ENCODE measurements at places on chromosomes 6 and 20.

DNA sequence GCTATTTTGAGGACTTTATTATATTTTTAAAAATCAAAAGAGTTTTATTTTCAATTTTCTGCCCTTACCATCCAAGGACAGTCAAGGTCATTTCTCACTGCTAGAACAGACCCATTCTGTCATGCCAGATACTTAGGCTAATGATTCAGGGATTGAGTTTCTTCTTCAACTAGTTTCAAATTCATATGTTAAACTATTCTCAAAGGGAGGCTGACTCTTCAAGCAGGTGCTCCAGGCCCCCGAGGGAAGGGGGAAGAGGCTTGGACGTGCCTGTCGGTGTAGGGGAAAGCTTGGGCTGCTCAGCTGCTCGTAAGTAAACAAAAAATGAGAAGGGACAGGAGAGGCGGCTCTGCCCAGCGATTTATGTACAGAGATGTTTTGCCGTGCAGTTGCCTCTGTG lies 69.4 kb upstream of the MYLIP start:
- DNase-seq, result no peak

GRCh38 chr6:15573384-15573783 lies 89.4 kb downstream of the DTNBP1 start:
- DNase-seq, result no peak

GRCh38 chr20:46021361-46022359 lies 7.4 kb upstream of the SLC12A5 start:
- DNase-seq, result peak; percentile 90

DNA sequence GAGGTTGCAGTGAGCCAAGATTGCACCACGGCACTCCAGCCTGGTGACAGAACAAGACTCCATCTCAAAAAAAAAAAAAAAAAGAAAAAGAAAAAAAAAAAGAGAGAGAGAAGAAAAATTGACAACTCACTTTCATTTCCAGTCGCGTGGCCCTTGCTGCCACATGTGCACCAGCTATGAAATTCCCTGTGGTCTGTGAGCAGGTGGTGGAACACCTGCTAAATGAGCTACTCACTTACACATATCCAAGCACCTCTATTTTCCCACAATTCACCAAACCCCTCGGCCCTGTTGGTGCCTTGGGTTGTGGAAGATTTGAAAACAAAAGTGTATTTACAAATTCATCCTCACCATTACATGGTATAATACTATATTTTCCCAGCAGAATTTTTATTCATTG lies 105.2 kb upstream of the ASF1A start:
- no peak for DNase-seq

DNA sequence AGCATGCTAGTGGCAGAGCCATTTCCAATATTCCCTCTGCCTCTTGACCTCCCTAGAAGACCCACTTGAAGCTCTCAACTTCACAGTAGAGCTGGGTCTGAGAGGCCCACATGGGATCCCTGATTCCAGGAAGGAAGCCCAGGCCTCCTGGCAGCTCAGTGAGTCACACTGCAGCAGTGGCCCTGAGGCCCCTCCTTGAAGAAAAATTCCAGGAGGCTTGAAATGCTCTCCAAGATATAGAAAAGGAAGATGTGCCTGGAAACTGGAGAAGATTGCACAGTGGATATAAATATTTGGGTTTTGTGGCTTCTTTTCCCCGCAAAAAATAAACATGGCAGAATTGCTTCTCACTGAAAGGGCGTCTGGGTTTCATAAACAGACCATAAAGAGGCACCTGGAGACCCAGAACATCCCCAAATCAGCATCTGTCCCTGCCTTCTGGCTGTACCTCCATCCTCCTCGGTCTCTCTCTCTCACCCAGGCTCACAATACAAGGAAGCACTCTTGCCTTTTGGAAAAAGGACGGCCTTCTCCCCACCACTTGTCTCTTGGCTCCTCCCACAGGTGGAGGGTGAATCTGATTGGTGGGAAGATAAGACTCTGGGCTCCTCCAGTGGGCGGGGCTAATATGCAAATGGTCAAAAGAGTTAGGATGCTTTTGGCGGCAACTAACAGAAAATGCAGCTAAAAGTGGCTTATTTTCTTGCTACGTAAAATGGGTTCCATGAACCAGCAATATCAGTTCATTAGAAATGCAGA lies 200.0 kb upstream of the SULF2 start:
- no peak for DNase-seq

- DNase-seq, result no peak
These were observed 1.2 kb upstream of the PHACTR2 start for GRCh38 chr6:143676437-143677045.

GRCh38 chr20:47727170-47727880 lies 58.0 kb downstream of the SULF2 start:
- DNase-seq, result peak; percentile 58

- DNase-seq, result no peak
These were observed 274.7 kb downstream of the CDKAL1 start for GRCh38 chr6:20808924-20809323.

- DNase-seq, result no peak
These were observed 67.8 kb downstream of the MMS22L start for GRCh38 chr6:97215157-97215769.

DNA sequence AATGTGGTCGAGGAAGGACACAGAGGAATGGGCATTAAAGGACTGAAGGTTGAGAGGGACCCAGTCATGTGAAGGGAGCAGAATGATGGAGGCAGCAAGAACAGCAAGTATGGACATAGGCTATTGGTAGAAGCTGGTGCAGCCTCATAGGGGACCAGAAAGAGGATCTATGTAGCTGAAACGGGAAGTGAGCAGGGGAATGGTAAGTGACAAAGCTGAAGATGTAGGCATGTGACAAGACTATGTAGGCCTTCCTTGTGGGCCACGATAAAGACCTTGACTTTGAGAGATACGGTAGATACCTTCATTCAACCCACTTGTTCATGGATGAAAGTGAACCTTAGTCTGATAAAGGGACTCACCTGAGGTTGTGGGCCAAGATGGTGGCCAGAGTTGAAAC lies 3.5 kb downstream of the CTNNBL1 start:
- DNase-seq, result no peak

DNA sequence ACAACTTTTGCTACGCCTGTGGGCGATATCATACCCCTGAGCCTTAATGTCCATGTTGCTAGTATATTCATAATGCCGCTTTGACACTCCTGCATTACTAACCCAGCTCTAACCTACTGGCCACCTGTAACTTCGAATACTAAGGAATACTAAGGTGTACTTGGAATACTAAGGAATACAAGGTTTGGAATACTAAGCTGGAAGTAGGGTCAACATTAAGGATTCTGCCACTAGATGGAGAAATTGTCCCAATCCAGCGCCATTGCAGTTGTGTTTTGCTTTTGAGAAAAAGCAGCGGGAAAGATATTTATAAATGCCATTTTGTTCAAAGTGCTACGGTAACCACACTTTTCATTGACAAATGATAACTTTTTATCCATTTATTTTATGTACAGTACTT lies 10.7 kb downstream of the TBXT start:
- DNase-seq, result no peak

DNA sequence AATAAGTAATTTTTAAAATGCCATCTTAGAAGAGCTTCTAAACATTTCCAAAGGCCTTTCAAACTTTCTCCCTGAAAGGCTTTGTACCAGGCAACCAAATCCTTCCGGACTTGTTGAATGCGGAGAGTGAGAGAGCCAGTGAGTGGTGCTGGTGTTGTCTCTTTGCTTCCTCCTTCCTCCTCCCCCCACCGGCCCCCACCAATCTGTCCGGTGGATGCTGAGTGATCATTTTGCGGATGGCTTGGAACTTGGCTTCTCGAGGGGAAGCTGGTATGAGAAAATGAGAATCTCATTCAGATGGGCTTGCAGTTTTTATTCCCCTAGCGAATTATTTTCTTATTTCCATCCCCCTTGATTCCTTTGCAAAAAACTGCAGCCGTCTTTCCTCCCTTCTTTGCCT lies 97.3 kb downstream of the ANKRD60 start:
- no peak for DNase-seq

DNA sequence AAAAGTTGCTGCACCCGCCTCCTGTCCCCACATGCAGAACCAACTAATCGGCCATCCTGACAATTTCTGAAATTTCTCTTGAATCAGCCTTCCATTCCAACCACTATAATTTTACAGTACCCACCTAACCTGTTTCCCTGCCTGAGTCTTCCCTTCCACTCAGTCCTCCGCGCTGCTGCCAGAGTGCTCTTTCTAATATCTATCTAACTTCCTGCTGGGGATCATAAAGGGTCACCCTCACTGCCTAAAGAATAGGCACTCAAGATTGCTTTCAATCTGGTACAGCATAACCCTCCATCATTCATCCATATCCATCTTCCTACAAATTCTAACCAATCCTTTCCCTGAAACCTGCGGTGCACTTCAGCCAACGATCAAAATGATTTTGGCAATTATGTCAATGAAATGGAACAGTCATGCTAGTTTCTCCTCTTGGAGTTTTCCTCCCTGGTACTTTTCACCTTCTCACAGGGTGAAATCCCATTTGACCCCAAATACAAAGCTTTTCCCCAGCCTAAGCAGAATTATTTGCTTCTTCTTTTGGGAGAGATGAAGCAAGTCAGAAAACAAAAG lies 117.5 kb upstream of the BEND6 start:
- DNase-seq, result no peak

- no peak for DNase-seq
These were observed 9.9 kb downstream of the SERPINB6 start for GRCh38 chr6:2961506-2961905.

DNA sequence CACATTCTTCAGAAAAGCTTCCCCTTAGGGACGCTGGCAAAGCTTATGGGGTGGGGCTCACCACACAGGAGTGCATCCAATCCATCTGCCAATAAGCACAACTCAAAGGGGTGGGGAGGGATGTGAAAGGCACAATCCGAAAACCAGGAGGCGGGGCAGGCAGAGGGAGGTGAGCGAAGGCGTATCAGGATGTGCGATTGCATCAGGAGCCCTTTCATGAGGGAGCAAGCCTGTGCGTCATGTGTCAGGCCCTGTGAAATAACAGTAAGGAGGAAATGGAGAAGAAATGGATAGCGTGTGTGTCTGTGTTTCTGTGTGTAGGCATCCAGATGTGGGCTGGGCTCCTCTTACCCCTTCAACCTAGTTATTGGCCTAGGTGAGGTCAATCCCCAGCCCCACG lies 382.4 kb upstream of the CDH4 start:
- no peak for DNase-seq

- DNase-seq, result no peak
These were observed 427.5 kb downstream of the PHF3 start for GRCh38 chr6:64062960-64063683.

DNA sequence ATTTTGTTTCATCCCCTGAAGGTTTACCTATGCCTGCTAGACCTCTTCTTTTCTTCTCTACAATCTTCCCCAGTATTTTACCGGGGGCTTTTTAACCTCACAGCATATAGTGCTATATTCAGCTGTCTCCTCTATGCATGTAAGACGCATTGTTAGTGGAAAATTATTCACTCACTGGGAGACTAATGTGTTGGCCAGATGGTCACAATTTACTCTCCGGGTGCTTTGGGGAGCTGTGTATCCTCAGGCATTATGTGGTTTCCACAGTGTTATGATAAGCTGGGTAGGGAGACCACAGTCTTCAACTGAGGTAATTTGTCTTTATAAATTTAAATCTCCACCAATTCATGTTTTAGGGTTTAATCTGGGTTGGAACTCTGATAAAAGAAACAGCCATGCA lies 553.8 kb upstream of the PTCHD4 start:
- DNase-seq, result no peak

DNA sequence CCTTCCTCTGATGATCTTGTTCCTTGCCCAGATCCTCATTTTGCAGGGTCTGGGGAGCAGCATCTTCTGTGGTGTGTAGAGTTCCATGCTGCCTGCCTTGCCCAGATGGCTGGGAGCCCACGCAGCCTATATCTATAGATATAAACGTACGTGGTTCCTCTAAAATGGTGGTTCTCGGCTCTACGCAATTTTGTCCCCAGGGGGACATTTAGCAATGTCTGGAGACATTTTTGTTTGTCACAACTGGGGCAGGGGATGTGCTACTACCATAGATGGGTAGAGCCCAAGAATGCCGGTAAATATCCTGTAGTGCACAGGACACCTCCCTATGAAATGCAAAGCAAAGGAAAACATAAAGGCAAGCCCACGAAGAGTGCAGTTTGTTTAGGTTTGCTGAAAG lies 98.4 kb upstream of the SPACA1 start:
- no peak for DNase-seq

DNA sequence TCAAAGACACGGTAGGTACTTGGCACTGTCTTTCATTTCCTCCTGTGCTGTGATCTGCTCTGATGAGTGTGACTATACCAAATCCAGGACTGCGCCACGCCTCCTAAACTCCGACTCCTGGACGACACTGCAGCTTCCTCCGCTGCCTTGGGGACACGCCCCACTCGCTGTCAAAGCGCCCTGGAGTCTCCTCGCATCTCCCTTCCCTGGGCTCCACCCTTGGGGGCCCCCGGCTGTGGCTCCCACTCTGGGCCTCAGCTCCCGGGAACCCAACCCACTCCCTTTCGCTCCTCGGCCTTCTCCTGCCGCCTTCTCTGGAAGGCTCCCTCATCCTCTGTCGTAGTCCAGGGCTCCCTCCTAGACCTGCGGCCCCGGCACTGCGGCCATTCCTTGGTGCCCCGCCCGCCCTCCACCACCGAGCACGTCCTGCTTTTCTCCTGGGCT lies 61.2 kb downstream of the RSPH3 start:
- DNase-seq, result no peak

DNA sequence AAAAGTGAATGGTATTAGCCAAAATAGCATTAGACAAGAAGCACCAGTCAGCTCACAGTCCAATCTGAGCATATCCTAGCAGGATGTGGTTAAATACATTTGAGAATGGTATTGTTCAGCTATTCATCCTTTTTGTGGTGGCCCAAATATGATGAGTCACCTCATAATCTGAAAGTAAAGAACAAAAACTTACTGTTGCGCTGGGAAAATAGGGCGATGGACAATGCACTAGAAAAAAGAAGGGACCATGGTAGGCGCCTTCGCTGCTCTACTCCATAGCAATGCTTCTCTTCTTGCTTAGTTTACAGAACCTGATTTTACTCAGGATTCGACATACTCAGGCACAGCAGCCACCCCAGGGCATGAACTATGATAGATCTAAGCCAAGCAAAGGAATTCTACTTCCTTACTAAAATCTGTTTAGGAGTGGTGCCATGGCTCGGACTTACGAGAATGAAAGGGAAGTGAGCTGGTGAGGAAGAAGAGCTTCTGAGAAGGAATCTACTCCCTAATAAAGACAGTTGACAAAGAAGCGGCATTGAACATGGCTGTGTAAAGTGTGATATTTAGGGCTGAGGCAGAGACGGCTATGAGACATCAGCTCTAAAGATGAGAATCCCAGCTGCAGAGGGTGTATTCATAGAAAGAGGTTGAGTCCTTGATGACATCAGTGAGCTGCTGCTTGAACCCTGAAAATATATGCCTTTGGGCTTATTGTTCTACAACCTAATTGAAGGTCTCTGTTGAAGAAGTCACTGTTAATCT lies 16.6 kb upstream of the FBXO9 start:
- no peak for DNase-seq

GRCh38 chr6:12110523-12111362 lies 98.6 kb downstream of the HIVEP1 start:
- DNase-seq, result no peak

DNA sequence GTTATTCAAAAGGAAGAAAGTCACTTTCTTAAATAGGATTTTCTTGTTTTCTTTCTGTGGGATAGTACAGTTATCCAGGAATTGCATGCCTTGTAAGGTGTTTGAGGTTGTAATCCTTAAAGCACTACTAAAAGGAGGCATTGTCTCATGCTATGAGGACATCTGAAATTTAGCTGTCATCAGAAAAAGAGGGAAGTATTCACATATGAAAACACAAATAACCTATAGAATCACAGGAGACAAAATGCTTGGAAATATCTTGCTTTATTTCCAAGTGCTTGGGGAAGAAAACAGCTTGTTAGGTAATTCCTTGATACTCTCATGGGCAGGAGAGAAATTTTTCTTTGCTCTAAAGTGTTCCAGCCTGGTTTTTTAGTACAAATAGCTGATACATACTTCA lies 40.1 kb downstream of the HECA start:
- DNase-seq, result no peak
